ENCODE measurements at places on chromosomes 2 and 18. TPM values are rescaled to one million over a fixed set of nuclear protein-coding genes. Genes with fewer than 3 reads are reported as not detected.

DNA sequence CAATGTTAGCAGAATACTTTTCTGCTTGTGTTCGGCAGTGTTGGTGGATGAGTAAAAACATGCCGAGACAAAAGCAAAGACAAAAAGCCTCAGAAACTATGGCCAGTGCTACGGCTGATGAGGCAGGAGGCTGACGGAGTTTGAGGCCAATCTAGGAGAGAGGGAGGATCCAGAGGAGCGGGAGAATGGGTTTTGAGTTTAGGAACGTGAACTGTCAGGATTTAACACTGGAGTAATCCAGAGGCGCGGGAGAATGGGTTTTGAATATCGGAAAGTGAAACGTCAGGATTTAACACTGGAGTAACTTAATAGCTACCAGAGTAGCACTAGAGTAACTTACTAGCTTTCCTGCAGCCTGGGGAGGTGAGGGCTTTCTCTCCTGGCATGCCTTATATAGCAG lies 37.4 kb downstream of the LYPD6B start:
- DNase-seq, result peak; percentile 59

- DNase-seq, result no peak
Observed at GRCh38 chr2:190031969-190032618, 30.4 kb downstream of the MSTN start.

- no peak for DNase-seq
Observed at GRCh38 chr2:165601928-165602521, 132.5 kb downstream of the CSRNP3 start.

DNA sequence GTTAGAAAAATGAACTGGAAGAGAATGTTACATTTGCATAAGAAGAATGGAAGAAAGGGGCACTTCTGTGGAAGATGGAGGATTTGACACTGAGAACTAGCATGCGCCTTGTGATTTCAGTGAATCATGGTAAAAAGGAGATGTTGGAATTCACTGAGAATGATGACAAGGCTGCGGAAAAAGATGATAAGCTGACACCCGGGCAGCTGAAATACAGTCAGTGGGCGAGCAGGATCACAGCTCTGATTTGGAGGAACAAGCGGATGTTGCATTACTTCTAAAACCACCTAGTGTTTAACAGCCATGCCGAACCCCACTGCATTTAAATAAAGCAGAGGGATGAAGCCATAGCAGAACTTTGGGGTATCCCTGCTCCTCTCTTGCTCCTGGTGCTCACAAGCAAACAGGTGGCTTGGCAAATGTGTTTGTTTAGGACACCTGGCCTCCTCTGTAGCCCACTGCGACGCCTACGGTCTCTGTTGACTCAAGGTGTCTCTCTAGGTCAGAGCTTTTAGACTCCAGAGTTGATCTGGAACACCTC lies 134.9 kb downstream of the NDUFA10 start:
- DNase-seq, result no peak

DNA sequence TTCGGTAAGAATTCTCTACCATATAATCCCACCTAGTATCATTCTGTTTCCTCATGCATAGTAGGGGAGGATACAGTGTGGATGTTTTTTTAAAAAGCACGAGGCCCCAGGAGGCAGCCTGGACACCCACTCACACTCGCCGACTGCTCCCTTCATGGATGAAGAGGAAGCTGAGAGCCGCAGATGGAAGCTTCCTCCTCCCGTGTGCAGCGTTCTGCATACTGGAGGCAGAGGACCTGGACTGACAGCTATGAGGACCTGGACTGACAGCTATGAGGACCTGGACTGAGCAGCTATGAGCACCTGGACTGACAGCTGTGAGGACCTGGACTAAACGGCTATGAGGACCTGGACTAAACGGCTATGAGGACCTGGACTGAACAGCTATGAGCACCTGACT lies 234.4 kb downstream of the NDUFA10 start:
- DNase-seq, result no peak

- peak; percentile 53 for DNase-seq
Observed at GRCh38 chr2:174603280-174603679, 5.7 kb upstream of the WIPF1 start.

KCNF1 gene
- polyA plus RNA-seq, result 2.0 TPM

HRH4 gene
- 0.12 TPM for polyA plus RNA-seq

All from left lung (tissue), 14 donors.